Stimulated activated CD8-positive, alpha-beta memory T cell treated with anti-CD3 and anti-CD28 coated beads, Interleukin-4, amount 100 ng/mL, for 4 hours (primary cell): ENCODE measurements at places on chromosomes 11 and 22.

DNA sequence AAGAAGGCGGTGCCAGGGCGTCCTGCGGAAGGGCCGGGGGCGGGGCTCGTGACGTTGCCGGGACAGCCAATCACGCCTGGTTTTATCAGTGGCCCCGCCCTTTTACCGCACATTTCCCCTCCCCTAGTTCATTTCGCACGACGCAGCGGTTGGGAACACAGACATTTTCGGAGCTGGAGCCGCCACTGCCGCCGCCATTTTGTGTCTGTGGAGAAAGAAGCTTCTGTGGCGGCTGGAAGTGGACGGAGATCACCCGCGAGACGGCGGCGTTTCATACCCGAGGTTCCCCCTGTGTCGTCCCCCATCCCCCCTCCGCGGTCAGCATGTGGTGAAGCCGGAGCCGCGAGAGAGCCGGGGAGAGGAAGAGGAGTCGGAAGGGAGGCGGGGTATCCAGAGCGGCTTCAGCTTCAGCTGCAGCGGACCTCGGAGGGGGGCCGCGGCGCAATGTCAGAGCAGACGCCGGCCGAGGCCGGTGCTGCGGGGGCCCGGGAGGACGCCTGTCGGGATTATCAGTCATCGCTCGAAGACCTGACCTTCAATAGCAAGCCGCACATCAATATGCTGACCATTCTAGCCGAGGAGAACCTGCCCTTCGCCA is at the start of gene PCF11:
Gene PCF11, plus strand, starts transcription at position 136 of the 598 bp plus-strand sequence. Its CDS starts 309 bp downstream, at position 445.
- DNase-seq = no peak

- no peak for DNase-seq
Measured at GRCh38 chr22:41048791-41049717, 43.3 kb upstream of the EP300 start.

DNA sequence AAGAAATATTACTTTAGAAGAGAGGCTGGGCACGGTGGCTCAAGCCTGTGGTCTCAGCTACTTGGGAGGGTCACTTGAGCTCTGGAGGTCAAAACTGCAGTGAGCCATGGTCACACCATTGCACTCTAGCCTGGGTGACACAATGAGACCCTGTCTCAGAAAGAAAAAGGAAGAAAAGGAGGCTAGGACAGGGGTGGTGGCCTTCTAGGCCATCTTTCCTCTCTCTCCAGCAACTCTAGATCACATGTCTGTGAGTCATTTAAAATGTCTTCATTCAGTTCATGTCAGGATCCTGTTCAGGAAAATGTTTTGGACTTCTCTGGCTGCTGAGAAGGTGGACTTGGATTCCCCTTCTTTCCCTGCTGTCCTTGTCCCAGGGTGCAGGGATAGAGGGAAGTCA is 53.3 kb downstream of the PPFIA1 start:
- DNase-seq = no peak

GRCh38 chr11:47207459-47207858 is 7.3 kb upstream of the DDB2 start:
- no peak for DNase-seq

GRCh38 chr11:942823-943222 is 17.2 kb downstream of the AP2A2 start:
- DNase-seq = no peak

DNA sequence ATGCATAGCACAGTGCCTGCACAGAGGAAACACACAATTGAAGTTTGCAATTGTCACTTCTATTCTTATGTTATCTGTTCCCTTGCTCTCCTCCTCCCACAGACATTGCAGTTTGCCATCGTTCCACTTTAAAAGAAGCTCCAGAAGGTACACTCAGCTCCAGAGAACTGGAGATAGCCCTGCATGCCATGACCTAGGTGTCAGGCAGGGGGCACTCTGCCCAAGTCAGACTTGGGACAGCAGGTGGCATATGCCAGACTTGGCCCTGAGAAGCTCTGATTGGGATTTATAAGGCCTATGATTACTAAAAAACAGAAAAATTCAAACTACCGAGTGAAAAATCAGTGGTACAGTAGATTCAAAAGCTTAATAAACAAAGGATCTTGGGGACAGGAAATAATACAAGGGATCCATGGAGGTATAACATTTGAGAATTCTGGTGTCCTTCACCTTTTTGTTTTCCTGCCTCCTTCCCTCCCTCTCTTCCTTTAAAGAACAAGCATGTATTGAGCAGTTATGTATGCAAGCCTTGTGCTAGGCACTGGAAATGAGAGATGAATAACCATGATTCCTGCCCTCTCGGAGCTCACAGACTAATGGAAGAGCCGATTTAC is 40.0 kb downstream of the TENM4 start:
- DNase-seq = no peak

GRCh38 chr22:26055693-26056092 is 113.6 kb upstream of the SEZ6L start:
- no peak for DNase-seq

DNA sequence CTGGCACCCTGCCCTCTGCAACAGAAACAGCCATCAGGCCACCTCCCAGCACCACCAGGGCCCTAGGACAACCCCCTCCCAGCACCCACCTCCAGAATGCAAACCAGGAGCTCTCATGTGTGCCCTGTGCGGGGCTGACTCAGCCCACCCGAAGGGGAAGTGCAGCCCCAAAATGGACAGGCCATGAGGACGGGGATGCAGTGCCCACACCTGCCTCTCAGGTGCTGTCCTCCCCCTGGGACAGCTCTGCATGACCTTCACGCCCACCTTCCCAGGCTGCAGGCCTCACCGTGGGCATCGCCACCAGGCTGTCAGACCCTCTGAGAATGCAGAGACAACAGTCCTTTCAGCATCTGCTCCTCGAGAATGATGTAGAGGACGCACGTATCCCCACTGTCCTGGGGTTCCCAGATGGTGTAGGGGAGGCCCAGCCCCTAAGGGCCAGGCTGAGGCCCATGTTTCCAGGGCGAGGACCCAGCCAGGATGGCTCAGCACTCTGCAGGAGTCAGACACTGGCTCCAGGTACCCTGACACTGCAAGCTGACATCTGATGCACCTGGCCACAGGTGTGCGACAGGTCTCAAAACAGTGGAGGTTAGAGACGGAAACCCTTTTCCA is 13.5 kb downstream of the MOB2 start:
- no peak for DNase-seq

- no peak for DNase-seq
Measured at GRCh38 chr11:44607987-44608386, 42.5 kb downstream of the CD82 start.

DNA sequence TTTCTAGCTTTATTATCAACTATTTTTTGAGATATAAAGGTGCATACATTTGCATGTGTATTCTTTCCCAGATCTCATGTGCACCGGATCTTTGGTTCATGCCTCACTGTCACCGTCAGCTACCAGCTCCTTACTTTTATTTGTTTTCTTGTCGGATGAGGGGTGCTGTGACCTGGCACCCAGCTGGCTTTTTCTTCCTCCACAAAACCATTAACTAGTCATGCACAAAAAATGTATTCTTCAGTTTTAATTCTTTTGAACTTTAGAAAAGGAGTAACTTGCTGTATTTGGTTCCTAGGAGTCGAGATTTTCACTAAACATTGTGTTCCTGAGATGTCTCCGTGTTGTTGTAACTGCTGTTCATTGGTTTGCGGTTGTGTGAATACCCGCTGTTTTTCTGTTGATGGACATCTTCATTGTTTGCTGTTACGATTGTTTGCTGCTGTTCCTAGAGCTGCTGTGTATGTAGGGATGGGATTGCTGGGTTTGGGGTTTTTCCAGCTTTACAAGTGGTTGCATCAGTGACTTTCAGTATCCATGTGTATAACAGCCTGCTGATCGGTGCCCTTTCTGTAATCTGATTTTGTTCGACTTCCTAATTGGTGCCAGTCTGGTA is 39.4 kb downstream of the MOV10L1 start:
- DNase-seq = no peak

DNA sequence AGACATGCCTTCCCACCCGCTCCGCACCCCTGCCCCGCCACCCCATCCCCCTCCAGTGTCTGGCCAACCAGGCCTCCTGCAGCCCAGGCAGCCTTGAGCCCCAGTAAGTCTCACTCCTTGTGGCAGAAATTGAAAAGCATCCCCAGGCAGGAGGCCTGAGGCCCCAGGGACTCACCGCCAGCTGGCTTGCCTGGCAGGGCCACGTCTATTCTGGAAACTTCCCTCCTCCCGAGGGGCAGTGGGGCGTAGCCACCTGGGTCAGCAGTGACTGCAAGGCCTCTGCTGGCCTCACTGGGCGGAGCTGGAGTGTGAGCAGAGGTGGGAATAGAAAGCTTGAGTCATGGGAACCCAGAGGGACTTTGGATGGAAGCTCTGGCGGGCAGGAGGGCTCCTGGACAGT is 26.3 kb downstream of the ANO1 start:
- no peak for DNase-seq

GRCh38 chr11:266676-267439 is 11.3 kb upstream of the NLRP6 start:
- no peak for DNase-seq

GRCh38 chr11:27211370-27212127 is 151.5 kb downstream of the CCDC34 start:
- no peak for DNase-seq

- DNase-seq = no peak
Measured at GRCh38 chr11:46553814-46554212, 40.0 kb downstream of the AMBRA1 start.

DNA sequence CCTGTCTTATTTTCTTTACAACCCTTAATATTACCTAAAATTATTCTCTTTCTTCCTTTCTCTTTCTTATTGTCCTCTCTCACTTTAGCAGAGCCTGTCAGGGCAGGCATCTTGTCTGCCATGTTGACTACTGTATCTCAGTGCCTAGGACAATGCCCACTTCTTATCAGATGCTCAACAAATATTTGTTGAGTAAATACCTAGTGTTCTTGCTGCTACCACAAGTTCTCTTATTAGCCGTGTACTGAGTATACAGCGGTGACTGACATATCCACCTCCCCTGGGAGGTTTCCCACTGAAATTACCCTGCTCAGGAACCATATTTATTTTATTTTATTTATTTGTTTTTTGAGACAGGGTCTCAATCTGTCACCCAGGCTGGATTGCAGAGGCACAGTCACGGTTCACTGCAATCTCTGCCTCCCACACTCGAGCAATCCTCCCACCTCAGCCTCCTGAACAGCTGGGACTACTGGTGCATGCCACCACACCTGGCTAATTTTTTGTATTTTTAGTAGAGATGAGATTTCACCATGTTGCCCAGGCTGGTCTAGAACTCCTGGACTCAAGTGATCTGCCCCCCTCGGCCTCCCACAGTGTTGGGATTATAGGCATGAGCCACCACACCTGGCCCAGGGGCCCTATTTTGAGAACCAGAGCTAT is 6.7 kb downstream of the HPX start:
- no peak for DNase-seq

GRCh38 chr11:6402561-6402981 is 12.3 kb downstream of the SMPD1 start:
- DNase-seq = peak; percentile 47

DNA sequence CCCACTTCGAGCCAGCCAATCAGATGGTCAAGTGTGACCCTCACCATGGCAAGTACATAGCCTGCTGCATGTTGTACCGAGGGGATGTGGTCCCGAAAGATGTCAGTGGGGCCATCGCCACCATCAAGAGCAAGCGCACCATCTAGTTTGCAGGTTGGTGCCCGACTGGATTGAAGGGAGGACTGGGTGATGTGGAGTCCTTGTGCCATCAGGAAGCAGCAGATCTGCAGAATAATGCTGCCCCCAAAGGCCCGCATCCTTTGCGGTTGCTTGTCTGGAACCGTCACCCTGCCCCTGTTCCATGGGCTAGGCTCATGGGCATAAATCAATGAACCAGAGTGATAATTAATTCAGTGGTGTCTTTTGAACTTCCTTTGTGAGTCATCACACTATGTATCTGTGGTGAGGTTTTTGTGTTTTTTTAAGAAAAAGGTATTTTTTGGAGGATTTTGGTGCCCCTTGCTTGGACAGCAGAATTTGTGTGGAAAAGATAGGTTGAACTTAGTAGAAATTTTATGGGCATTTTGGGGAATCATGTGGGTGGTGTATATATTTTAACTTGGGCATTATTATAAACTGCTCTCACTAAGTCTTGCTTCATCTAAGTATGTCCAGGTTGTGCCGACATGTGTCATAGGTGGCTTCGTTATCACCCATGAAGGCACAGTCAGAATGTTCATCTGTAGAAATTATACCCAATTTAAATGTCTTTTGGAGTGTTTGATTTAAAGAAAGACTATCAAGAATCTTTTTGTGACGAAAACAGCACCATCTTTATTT is 22.3 kb downstream of the LRRC74B start:
- DNase-seq = no peak

GRCh38 chr11:116104498-116105174 is 600.4 kb upstream of the CADM1 start:
- DNase-seq = no peak

- no peak for DNase-seq
Measured at GRCh38 chr11:123069908-123070821, 8.2 kb upstream of the HSPA8 start.

GRCh38 chr11:36254713-36255112 is 34.5 kb downstream of the COMMD9 start:
- DNase-seq = no peak

GRCh38 chr11:27085605-27086004 is 45.0 kb downstream of the BBOX1 start:
- DNase-seq = no peak

- DNase-seq = no peak
Measured at GRCh38 chr11:117589063-117589462, 208.0 kb downstream of the DSCAML1 start.

- DNase-seq = no peak
Measured at GRCh38 chr22:49964136-49965090, 3.8 kb downstream of the PIM3 start.

- DNase-seq = no peak
Measured at GRCh38 chr11:45260071-45260470, 26.1 kb downstream of the SYT13 start.

- no peak for DNase-seq
Measured at GRCh38 chr11:133041928-133042882, 490.1 kb downstream of the OPCML start.

DNA sequence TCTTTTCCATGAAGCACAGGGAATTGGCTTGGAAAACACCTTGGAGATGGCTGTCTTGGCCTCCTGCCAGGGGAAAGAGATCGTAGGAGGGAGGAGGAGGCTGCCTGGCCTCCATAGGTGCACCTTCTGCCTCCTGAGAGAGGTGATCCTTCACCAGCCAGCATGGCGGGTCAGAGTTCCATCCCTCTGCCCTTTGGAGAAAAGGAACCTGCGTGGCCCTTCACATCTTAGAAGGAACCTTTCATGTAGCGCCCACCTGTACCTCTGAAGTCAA is 58.2 kb upstream of the DRD2 start:
- DNase-seq = no peak

DNA sequence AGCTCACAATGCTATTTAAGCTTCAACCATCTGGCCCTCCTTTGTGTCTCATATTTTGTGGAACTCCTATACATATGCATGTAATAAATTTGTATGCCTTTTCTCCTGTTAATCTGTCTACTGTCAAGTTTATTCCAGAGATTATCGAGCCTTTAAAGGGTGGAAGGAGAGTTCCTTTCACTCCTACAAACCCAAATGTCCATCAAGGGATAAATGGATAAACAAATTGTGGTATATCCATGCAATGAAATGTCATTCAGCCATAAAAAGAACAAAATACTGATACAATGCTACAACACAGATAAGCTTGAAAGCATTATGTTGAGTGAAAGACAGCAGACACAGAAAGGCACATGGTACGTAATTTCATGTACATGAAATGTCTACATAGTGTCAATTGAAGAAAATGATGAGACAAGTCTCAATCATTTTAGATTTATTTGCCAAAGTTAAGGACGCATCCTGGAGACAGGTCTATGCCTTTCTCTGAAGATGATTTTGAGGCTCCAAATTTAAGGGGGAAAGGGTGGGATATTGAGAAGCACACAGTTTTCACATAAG is 17.7 kb upstream of the FEZ1 start:
- DNase-seq = no peak
